Activated CD4-positive, alpha-beta T cell treated with anti-CD3 and anti-CD28 coated beads, Interleukin-2, amount 10 ng/mL, durations not matched to agents 24 days and 14 days (primary cell): ENCODE measurements at places on chromosomes 3 and 15. TPM values are rescaled to one million over a fixed set of nuclear protein-coding genes. Genes with fewer than 3 reads are reported as not detected.

DNA sequence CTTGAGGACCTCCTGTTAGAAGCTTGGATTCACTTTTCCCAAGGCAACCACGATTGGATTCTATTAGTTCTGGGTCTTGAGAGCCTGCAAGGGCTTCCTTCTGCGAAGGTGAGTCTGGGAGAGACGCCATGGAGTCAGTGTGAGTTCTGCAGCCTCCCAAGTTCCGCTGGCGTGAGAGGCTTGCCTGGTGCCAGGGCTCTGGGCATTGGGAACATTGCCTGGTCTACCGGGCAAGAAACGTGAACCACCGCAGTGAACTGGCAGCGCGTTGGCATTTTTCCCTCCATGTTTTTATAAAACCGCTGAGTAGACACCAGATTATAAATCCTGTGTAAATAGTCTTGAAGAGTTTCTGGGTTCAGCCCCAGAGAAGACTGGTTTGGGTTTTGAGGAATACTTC, 160.9 kb downstream of the IGF1R start:
- no peak for DNase-seq

GRCh38 chr15:45640616-45641015, 5.8 kb downstream of the SQOR start:
- DNase-seq: no peak

Gene ARGFX
- total RNA-seq: not detected in 2 replicates

DNA sequence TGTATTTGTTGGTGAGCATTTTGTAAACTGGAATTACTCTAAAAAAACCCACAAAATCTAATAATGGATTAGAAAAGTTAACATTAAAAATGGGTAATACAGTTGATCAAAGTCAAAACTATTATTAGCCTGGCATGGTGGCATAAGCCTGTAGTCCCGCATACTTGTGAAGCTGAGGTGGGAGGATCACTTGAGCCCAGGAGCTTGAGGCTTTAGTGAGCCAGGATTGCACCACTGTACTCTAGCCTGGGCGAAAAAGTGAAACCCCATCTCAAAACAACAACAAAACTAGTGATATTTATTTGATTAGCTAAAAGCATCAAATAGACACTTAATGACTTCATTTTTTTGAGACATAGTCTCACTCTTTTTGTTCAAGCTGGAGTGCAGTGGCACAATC, 3.6 kb downstream of the SNX1 start:
- DNase-seq: no peak

GRCh38 chr3:42698911-42699230, 3.7 kb downstream of the HHATL start:
- DNase-seq: no peak

DNA sequence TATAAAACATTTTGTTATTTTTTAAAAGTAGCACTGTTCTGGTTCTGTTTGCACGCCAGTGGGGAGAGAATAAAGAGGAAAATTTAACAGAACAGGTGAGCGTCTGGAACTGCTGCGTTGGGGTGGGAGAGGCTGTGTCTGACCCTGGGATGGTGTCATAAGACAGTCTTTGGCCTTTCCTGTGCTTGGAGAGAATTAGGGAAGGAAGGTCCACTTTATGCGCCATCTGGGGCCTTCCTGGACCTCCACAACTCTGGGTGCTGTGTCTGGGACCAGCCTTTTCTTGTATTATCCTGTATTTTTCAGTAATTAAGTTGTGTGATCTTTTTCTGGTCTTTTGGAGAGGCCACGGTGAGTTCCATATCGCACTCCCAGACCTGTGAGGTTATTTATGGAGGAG, 3.3 kb downstream of the FAM43A start:
- DNase-seq: no peak

DNA sequence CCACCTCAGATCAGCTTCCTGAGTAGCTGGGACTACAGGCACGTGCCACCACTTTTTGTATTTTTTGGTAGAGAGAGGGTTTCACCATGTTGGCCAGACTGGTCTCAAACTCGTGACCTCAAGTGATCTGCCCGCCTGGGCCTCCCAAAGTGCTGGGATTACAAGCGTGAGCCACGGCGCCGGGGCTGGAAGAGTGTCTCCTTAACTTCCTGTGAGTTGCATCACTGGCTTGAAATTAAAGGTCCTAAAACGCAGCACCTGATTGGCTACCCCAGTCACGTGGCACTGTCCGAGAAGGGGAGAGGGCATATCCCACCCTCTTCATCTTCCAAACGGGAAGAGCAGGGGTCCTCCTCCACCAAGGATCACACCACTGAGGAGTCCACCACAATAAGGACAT, 5.5 kb upstream of the FAM174B start:
- no peak for DNase-seq

DNA sequence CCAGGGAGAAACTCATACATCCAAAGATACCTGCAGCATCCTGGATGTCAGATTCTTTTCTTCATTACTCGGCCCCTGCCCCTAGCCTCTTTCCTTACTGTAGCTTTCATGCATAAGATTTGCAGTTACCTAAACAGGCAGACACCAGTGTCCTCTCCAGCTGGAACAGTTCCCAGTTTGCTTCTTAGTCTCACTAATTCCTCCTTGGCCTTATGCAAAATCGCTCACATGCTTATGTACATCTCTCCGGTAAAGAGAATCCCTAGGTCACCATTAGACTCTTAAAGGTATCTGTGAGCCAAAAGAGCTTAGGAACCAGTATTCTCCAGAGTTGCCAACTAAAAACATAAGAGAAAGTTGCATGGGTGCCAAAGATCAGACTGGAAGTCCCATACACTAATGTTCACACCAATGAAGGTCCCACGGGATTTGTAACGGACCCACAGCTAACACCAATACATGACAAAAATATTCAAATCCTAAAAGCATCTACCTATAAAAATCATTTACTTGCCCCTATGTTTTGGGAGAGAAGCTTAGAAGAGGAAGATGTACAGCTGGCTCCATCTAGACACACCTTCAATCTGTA, 66.6 kb downstream of the CBLB start:
- no peak for DNase-seq

DNA sequence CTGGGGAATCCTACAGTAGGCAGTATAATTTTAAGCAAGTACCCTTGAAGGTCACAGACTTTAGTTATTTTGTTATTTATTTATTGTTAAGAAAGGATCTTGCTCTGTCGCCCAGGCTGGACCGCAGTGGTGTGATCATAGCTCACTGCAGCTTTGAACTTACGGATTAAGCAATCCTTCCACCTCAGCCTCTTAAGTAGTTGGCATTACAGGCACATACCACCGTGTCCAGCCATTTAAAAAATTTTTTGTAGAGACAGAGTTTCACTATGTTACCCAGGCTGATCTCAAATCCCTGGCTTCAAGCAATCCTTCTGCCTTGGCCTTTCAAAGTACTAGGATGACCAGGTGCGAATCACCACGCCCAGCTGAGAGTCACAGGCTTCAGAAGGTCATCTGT, 22.1 kb upstream of the SH3BP5 start:
- DNase-seq: no peak

Gene GBE1
- total RNA-seq: 39.1 and 40.8 TPM in 2 replicates

Gene PEX5L
- total RNA-seq: 0.12 and 0.17 TPM in 2 replicates

Gene PAK2
- 81.1 and 92.5 TPM in 2 replicates for total RNA-seq

GRCh38 chr15:69997813-69998212, 99.9 kb downstream of the TLE3 start:
- no peak for DNase-seq

Gene CCNB2
- 38.6 and 39.2 TPM in 2 replicates for total RNA-seq

DNA sequence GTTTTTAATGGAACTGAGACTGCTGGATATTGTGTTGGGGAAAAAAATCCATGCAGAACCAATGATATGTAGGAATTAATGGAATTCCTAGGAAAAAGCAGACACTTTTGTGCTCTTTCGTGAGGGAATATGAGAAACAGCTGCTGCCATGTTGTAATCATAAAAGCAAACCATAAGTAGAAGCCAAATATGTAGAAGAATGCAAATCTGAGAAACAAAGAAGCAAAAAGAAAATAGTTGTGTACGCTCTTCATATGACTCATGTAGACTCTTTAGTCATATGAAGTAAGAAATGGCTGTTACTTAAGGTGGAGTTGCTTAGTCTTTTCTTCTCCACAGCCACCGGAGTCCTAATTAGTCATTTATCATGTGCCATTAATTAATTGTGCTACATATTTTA, 298.6 kb upstream of the ZNF717 start:
- no peak for DNase-seq

Gene TMEM158
- total RNA-seq: 0.44 and 0.66 TPM in 2 replicates

- no peak for DNase-seq
Measured at GRCh38 chr3:62873761-62874710, 1.2 kb downstream of the CADPS start.

Gene ISLR2
- total RNA-seq: not detected in 2 replicates

Gene SCAMP5
- 0.92 and 1.3 TPM in 2 replicates for total RNA-seq

DNA sequence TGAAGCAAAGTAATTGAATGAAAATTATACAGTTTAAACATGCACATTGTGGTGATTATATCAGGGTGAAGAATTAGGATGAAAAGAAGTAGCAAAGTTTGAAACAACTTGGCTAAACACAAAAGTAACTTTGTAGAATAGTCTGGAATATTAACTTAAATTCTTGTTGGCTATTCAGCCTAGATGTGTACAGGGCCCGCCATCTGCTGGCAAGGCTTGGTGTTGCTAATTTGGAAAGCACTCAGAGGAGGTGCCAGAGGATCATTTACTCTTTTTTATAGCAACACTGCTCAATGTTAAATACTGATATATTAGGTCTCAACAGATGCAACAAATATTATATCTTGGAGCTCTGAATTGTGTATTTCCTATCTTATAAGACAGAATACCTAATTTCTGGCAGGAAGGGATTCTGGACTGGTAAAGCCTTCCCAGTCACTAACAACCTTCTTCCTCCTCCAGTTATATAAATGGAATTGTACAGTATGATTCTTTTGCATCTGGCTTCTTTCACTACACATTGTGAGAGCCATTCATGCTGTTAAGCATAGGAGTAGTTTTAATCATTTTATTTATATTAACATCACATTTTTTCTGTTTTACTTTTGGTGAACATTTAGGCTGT, 36.1 kb downstream of the TTC23 start:
- peak; percentile 89 for DNase-seq

Gene CALML4
- 14.6 and 16.5 TPM in 2 replicates for total RNA-seq

Gene ARL14
- total RNA-seq: not detected in 2 replicates

GRCh38 chr15:50124631-50125030, 5.6 kb upstream of the ATP8B4 start:
- no peak for DNase-seq

GRCh38 chr3:123157209-123157597, 44.5 kb upstream of the SEC22A start:
- DNase-seq: no peak

DNA sequence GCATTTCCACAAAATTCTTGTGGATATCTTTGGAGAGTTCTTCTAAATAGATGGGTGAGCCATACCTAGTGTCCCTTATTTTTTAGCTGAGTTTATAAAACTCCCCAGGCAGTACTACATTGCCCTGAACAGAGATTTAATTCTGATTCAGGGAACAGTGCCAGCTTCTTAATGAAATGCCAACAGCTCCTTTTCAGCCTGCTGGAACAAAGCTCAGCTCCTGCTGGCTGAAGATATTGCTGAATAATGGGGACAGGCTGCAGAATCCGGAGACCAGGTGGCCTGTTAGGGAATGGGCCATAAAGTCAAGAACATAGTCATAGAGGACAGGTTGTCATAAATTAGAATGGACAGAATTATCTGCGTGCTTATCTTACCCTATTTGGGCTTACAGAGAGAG, 8.9 kb downstream of the HGD start:
- DNase-seq: no peak

- DNase-seq: no peak
Measured at GRCh38 chr3:49351521-49352011, 6.6 kb downstream of the GPX1 start.

Gene NDN
- 3.1 and 3.6 TPM in 2 replicates for total RNA-seq

DNA sequence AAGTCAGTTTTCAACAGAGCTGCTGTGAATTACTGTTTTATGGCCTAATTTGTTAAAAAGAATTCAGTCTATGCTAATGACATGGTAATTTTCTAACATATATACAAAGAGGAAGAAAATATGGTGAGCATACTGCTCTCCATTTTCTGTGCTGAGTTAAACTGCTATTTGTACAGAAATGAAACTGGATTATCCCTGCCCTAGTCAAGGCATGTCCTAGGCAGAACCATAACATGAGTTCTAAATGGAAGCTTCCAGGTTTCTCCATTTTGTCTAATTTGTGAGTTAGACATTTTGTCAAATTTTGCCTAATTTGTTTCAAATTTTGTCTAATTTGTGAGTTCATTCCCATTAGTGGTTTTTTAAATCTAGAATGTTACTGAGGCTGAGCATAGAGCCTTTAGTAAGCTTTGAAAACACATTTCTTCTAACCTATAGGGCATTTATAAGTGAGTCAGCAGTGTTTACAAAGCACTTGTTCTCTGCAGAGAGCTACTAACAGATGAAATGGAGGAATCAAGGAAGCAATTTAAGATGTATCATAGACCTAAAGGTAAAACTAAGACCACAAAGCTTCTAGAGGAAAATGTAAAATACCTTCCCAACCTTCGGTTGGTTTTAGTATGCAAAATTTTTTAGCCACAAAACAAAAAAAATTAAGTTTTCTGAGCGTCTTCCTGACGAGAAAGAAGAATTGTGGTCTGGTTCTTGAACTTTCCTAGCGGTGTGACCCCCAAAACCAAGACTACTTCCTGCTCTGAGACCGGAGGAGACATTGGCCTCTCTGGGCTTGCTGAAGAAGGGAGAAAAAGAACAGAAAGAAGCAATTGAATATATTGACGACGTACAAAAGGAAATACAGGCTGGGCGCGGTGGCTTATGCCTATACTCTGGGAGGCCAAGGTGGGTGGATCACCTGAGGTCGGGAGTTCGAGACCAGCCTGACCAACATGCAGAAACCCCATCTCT, 9.8 kb downstream of the P2RY14 start:
- peak; percentile 89 for DNase-seq

DNA sequence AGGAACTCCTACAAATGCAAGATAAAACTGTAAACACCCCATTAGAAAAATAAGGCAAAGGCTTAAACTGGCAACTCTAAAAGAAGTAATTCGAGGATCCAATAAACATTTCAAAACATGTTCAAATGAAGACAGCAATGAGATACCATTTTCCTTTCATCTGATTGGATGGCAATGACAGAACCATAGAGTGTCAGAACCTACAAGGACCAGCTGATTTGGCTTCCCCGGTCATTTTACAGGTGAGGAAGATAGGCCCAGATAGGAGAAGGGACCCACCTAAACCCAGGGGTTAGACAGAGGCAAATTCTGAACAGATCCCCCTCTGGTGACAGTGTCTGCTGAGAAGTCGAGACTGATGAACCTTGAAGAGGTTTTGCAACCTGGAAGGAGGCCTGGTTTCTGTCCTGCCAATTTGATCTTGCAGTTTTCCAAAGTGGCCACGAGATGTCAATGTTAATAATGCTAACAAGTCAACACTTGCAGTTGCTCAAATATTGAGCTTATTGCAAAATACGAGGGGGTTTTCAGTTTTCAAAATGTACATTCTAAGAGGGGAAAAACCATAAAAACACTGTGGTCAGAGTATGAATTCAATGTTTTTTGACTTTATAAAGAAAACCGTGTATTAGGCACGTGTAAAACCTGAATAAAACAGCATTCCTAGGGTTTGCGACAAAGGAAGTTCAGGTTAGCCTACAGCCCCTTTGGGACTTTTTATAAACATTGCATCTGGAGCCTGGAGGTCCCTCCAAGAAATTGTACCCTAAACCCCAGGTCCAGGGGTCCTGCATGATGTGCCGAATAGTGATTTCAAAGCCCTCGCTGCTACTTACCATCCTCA, 21.5 kb downstream of the CFAP161 start:
- peak; percentile 77 for DNase-seq

Gene UROC1
- total RNA-seq: not detected in 2 replicates

Gene SLC22A13
- total RNA-seq: 0.47 and 0.54 TPM in 2 replicates

- DNase-seq: peak; percentile 86
Measured at GRCh38 chr15:49235446-49236124, 65.5 kb downstream of the GALK2 start.

GRCh38 chr3:142915636-142916035, 26.8 kb upstream of the PCOLCE2 start:
- DNase-seq: peak; percentile 29
